ENCODE measurements at places on chromosomes 4 and X. TPM values are rescaled to one million over a fixed set of nuclear protein-coding genes. Genes with fewer than 3 reads are reported as not detected.

DNA sequence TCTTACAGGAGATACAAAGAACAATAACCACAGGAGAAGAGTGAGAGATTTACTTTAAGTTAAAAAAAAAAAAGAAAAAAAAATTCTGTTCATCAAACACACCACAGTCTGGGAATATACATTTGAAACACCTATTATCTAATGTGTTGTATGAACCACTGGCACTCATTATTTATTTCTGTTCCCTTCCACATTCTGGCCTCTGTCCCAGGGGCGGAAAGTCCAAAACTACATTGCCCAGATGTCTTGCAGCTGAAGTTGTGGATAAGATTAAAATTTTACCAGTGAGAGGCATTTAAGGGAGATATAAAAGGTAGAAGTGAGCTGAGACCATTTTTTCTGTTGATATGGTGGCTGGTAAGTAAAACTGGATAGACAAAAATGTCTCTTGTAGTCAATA, 56.2 kb downstream of the SCLT1 start:
- DNase-seq: no peak

DNA sequence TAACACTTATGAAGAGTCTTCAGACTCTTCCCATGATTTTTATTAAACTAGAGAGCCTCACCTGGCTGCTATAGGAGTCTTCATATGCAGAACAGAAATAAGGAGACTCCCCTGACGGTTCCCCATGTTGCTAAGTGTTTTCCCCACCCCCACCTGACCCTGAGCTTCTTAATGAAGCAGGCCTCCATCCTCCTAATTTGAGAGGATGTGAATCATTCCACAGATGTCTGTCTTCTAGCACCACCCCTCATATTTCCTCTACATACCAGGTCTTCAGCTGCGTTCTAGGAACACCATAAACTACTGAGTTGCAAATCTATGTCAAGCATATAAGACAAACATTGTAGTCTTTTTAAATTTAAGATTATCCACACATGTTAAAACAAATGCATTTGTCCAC, 36.9 kb downstream of the RP2 start:
- no peak for DNase-seq

DNA sequence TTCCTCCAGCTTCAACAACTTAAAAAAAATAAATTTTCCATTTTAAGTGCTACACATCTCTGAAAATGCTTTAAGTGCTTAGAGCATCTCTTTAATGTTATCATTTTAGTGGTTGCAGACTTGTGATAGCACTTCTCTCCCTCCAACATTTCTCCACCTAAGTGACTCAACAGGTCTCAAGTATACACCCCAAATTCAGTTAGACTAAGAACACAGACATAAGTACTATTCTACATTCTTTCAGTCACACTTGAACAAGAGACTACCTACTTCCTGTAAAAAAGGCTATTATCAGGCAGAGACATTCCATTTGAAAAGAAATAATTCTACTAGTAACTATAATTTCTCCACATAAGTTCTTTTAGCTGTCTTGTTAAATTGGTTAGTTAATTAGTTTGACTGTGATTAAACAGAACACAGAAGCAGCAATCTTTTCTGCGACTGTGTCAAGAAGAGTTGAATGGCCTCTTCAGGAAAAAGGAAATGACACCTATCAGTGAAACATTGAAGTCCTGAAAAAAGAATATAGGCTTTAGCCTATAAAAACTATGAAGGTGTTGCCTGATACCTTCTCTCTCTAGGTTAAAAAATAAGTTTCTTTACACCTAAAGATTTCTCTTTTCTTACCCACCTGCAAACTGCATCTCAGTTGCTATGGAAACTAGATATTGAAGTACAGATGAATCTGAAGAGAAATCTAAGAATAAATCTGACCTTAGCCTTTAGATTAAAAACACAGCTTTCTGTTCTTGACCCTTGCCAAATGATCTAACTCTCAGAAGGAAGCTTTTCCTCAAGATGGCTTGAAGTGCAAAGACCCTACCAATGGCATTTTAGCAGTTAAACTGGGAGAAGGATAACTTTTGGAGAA, 18.0 kb downstream of the NAF1 start:
- DNase-seq: no peak

DNA sequence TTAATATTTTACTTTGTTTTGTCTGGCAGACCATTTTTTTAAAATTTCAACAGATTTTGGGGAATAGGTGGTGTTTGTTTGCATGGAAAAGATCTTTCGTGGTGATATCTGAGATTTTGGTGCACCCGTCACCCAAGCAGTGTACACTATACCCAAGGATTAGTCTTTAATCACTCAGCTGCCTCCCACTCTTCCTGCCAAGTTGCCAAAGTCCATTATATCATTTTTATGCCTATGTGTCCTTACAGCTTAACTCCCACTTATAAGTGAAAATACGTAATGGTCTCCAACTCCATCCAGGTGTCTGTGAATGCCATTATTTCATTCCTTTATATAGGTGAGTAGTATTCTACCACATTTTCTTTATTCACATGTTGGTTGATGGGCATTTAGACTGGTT, 281.7 kb upstream of the GK2 start:
- no peak for DNase-seq

DNA sequence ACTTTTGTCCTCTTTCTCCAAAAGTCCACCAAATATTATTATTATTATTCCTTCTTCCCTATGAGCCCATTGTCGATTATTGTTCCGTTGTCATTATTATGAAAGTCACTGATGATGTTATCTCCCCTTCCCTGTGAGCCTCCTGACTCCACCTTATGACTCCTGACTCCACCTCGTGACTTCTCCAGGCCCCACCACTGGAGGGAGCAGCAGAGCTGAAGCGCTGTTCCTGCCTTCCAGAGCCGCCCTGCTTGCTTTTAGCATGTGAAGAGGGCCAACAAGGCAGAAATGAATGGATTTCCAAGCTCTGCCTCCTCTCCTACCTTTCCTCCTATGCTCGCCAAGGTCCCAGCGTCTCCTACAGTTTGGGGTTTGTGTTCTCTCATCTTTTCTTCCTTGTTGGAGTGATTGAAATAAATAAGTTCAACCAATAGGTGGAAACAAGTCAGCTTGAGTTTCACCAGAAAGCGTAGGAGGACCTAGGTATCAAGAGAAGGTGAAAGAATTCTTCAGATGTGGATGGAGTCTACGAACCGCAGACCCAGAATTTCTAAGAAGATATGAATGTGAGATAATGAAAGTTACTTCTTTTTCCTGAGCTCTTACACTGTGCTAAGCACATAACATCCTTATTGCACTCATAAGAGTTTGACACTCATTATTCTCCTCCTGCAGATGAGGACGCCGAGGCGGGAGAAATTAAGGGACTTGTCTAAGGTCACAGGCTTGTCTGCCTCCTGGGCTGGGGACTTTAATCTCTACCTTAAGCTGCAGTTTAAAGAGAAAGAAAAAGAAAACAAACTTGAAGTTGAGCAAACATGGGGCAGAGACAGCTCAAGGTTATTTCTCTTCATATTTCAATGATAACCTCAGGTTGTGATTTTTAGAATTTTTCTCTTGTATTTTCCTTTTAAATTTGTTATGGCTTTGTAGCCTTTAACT, 26.1 kb downstream of the IGSF1 start:
- no peak for DNase-seq

NUDT11 gene
- polyA plus RNA-seq: 7.6 TPM

ZFP42 gene
- not detected for polyA plus RNA-seq

NEUROG2 gene
- polyA plus RNA-seq: not detected

ENPP6 gene
- polyA plus RNA-seq: not detected
